ENCODE measurements at places on chromosomes 11 and 22.

GRCh38 chr11:17445240-17445795, 31.3 kb downstream of the ABCC8 start:
- no peak for DNase-seq

DNA sequence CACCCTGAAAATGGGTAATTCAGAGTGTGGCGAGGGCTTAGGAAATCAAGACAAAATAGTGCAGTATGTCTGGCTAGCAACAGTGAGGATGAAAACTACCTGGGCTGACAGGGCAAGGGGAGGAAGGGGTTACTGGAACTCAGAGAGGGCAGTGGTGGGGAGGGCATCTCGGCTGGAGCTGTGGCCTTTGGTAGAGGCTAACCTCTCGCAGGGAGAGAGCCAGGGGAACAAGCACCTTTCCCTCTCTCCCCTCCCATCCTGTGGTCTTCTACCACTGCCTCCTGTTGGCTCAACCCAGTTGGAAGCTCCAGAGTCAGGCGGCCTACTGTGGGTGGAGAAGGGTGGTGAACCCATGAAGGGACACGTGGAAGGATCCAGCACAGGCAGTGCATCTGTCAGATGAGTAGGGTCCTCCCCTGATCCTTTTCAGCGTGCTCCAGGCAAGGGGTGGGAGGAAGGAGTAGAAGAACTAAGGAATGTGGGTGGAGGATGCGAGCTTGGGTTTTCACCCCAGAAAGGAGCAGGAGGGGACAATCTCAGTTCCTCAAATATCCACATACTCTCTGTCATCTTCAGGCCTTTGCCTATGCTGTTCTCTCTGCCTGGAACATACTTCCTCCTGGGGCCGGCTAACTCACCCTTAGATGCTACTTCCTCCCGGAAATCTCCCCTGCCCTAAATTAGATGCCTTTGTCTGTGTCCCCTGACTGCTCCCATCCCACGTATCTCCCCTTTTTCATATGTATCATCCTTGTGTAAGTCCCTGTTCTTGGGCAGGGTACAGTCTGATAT, 6.2 kb upstream of the KCNE3 start:
- DNase-seq, result no peak

GRCh38 chr11:934527-934926, 8.9 kb downstream of the AP2A2 start:
- no peak for DNase-seq

- DNase-seq, result no peak
Measured at GRCh38 chr11:31812383-31813381, 1.6 kb upstream of the PAX6 start.

DNA sequence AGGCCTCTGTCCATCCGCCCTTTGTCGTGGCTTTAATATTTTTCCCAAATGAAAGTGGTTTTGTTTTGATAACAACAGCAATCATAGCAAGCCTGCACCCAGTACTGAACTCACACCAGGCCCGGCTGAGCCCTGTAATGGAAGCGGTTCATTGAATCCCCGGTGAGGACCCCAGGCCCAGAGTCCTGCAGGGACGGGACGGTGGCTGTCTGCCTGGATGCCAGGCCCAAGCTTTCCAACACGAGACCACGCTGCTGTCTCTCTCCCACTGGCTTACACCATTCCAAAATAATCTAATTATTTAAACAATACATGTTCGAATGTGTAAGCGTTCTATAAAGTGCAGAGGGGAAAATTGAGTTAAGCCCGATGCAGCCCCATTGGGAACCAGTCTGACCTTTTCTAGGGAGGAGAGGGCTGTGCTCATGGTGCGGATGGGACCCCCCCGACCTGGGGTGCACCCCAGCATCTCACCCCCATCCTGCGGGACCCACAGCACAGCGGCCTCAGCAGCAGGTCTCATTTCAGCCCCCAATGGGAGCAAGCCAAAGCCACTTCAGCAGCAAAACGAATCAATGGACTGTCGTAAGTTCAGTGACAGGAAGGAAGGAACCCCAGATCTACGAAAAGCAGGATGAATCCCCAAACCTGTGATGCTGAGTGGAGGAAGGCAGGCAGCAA, 1046.9 kb downstream of the BRD1 start:
- DNase-seq, result no peak

DNA sequence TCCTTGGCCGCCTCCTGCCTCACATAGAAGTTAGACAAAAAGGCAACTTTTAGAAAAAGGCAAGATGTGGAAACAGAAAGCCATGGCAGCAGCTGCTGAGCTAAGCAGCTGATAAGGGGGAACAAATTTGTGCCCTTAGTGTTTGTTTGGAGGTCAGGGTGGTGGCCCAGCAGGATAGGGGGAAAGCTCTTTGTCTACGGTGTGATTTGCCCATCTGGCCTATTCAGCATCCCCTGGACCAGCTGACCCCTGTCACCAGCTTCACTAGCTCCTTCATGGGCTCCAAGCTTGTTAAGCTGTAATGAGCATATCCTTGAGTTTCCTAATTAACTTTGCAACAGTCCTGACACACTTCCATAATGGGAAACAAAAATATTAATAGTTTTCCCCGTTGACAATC, 5.9 kb upstream of the ME3 start:
- no peak for DNase-seq

DNA sequence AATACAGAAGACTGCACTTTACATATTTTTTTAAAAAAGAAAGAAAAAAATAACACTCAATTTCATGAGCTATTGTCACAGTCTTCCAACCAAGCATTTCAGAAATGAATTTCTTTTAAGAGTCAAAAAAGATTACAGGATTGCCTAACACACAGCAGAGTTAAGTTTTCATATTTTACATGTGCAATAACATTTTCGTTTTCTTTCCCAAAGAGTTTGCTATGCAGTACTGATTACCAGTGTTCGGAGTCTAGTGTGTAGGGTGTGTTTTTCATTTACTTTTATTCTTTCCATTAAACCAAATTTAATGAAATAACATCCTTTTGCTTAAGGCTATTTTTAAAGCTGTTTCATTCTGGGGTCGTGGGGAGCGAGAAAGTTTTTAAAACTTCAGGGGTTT, 53.2 kb downstream of the MN1 start:
- no peak for DNase-seq

DNA sequence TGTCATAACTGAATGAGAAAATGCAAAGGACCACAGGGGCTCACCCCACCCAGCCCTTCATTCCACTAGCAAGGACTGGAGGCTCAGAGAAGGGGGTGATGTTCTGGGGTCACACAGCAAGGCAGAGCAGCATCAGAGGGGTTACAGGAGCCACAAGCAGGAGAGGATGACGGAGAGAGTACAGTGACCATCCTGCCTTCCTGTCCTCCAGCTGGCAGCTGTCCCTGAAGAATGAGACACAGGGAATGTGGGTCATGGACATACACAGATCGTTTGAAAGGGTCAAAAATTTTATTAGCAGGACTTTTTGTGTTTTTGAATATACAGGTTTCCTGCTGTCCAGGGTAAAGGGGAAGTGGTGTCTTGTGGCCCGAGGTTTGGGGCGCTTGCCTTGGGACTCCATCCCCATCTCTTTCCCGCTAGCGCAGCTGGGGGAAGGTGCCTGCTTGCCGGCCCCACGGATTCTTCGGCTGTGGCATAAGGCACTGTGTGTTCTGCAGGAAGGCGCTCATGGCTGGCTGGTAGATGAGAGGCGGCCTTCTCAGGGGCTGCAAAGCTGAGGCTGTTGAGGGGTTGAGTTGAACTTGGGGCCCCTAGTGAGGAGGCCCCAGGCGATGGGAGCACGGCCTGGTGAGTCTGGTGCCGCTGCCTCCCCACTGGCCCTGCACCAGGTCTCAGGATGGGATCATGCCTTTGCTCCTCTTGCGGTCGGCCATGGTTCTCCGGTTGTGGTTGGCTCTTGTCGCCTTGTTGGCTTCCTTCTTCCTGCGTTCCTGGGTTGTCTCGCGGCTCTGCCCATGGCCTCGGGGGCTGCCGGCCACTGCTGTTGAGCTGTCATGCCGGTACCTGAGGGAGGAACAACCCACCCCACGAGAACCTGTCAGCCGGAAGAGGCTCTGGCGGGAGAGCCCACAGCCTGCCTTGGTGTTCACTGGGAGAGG, 21.4 kb downstream of the UQCR10 start:
- no peak for DNase-seq

DNA sequence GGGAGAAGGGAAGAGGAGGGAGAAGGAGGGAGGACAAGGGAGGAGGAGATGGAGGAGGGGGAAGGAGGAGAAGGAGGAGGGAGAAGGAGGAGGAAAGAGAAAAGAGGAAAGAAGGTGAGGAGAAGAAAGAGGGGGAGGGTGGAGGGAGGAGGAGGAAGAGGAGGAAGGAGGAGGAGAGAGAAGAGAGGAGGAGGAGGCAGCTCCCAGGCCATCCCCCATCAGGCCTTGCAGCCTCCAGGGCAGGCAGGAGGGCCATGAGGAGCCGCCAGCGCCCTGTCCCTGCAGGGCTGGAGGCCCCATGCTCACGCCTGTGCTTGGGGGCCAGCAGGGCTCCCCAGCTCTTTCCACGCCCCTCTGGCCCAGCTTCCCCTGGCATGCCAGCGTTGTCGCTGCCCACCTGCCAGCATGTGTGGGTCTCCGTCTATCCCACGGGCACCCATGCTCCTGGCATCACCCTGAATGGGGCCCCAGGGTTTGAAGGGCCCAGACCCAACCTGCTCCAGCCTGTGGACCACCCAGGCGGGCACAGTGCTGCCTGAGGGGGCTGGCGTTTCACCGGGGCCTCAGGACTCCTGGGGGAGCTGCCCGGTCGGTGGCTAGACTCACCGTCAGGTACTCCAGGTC, 5.2 kb downstream of the TSPAN32 start:
- no peak for DNase-seq

DNA sequence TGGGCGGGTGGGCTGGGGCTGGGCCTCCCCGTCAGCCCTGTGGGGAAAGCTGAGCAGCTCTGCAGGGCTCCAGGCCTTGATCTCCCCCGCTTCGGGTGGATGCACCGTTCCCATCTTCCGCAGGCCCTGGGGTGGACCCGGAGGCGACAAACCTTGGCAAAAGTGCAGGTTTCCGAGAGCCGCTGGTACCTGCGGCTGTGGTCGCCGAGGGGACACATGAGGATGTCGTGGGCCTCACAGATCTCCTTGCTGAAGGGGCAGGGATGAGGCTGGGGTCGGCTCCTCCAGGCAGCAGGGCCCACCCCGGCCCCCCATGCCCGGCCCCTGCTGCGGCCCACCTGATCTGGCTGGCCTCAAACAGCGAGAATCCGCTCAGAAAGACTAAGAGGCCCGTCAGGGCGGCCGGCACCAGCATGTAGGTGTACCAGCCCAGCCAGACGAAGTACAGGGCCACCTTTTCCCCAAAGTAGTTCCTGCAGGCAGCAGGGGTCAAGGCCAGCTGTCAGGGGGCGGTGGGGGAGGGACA, 11.8 kb downstream of the ANO9 start:
- DNase-seq, result no peak

- no peak for DNase-seq
Measured at GRCh38 chr11:94147433-94147845, 18.8 kb downstream of the PANX1 start.

DNA sequence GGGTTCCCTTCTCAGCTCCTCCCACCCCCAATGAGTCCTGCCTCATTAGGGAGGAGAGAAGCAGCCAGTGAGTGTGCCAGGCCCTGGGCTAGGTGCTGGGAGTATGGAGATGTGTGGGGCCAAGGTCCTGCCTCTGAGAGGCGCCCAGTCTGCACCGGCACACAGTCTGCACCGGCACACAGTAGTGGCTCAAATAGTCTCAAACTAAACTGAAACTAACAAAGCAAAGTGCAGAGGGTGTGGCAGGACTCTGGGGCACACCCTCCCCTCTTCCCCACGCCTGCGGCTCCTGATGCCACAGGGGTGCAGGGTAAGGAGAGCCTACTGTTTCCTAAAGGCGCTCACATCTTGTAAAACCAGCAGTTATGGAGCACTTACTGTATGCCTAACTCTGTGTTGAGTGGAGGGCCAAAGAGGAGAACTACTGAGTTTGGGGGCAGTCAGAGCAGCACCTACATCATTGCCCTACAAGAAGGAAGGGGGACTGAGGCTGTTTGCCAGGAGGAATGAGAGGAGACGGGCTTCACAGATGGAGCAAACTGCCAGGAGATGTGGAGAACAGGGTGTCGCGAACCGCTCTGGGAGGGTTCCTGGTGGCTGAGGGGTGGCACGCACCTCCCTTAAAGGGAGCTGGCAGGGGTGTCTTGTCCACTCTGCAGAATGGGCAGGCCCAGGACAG, 939 bp upstream of the SH3BP1 start:
- no peak for DNase-seq

DNA sequence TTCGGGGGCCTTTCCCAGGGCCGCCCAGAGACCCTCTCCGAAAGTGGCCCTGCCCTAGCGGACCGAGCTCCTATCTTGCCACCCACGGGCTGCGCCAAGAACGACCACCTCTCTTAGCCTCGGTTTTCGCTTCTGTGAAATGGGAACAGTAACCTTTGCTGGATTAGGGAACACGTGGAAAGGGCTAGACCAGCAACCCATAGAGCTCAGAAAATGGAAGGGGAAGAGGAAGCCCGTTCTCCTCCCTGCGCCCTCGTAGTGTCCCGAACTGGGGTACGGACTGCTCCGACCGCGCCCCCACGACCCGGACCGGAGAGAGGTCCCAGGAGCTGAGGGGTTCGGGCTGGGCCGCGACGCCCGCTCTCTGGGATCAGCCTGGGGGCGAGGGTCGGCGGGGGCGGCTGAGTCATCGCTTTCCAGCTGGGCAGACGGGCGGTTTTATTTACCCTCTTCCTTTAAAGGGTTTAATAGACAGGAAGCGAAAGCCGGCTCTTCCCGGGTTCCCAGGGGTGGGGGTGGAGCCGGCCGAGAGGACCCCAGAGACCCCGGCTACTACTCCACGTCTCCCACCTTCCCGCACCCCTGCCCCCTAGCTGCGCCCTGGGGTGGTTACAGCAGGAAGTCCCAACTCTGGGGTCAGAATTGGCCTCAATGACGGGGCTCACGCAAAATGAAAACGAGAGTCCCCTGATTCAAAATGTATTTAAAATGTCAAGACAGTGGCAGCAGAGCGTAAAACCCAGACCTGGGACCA, 907 bp upstream of the PHLDA2 start:
- DNase-seq, result no peak

GRCh38 chr11:65471447-65471891, 27.4 kb upstream of the MALAT1 start:
- DNase-seq, result no peak

GRCh38 chr22:20226760-20227350, 41.3 kb downstream of the RTN4R start:
- no peak for DNase-seq

- no peak for DNase-seq
Measured at GRCh38 chr11:27370374-27370773, 7.4 kb upstream of the CCDC34 start.

DNA sequence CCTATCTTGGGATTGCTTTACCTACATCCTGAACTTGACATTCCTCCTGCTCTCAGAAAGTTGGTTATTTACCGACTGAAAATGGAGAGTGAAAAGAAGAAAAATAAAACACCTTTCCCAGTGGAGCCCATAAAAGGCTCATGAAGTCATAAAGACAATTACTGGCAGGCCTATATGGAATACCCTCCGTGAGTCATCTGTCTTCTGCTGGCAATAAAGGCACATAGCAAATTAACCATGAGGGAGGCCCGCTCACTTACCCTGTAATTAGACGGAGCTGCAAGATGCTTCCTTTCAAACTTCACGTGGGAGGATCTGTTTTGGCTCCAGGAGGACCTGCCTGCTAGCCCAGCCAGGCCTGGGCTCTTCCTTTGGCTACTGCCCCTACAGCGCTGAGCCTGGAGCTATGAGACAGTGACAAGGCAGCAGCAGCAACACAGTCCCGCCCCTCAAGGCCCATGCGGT, 540.4 kb downstream of the BUD13 start:
- no peak for DNase-seq

- no peak for DNase-seq
Measured at GRCh38 chr11:15651033-15651432, 536.3 kb downstream of the INSC start.

All from NCI-H2029 treated with DMSO at 0.1 percent for 48 hours (cell line).